ENCODE measurements at places on chromosomes 16 and 17.
A peak's percentile ranks its signal among the peaks of the same experiment; 100 is the strongest.

GRCh38 chr17:55660178-55660886 lies 62.3 kb downstream of the TMEM100 start:
- no peak for DNase-seq
- peaks cover 8% of the 10 kb centered on the region for H3K27me3 ChIP-seq
- H3K27ac ChIP-seq, result no peak overlapping the region
- no peaks in the 10 kb centered on the region for H3K36me3 ChIP-seq
- H3K4me1 ChIP-seq, result no peaks in the 10 kb centered on the region

DNA sequence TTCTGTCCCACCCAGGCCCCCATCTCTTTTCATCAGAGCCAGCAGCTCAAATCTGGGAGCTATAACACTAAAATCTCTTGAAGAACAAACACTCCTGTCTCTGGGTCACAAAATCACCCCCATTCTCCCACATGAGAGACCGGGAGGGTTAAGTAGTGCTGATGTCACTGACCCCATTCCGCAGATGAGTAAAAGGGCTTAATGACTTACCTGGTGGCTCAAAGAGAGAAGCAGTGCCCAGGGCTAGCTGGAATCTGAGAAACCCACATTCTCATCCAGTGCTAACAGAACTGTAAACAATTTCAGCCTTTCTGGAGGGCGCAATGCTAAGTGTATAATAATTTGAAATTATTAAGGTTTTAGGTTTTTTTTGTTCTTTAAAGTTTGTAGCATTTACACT lies 26.3 kb upstream of the LHX1 start:
- H3K4me1 ChIP-seq, result no peaks in the 10 kb centered on the region
- no peaks in the 10 kb centered on the region for H3K36me3 ChIP-seq
- peaks cover 44% of the 10 kb centered on the region for H3K27me3 ChIP-seq
- DNase-seq, result no peak
- H3K27ac ChIP-seq, result no peak overlapping the region

- H3K4me3 ChIP-seq, result no peak overlapping the region
- H3K36me3 ChIP-seq, result no peaks in the 10 kb centered on the region
- no peak for DNase-seq
These were observed 116.3 kb downstream of the SOX9 start for GRCh38 chr17:72236980-72237633.

GRCh38 chr16:79429381-79430190 lies 171.0 kb downstream of the MAF start:
- H3K27ac ChIP-seq, result no peak overlapping the region
- no peak overlapping the region for H3K4me3 ChIP-seq
- H3K36me3 ChIP-seq, result no peaks in the 10 kb centered on the region
- no peak for DNase-seq

DNA sequence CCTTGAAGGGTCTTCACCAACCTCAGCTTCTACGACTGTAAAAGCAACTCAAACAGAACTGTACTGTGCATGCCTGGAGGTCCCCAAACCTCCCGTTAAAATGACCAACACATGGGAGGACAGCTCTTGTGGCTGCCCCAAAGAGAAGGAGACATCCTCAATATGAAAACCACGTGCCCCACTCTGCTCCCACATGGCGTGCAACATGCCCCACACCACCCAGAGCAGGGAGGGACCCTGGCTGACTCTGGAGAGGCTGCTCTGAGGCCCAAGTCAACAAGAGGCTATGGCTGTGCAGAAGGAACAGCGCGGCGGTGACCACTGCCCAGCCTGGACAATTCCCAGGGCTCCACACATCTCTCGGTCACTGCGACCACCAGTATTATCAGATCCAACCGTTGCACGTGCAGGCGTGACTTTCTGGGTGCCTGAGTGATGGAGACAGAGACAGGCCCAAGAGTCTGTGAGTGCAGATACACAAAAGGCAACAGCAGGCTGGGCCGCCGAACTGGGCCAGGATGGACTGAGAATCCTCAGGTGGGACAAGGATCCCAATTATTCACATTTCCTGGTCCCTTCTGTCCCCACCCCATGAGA lies 1.4 kb downstream of the PLD6 start:
- H3K4me3 ChIP-seq, result peak overlapping the region; percentile 89
- DNase-seq, result no peak
- H3K27me3 ChIP-seq, result no peaks in the 10 kb centered on the region

GRCh38 chr17:36842963-36843558 lies 94.2 kb upstream of the LHX1 start:
- peaks cover 73% of the 10 kb centered on the region for H3K27me3 ChIP-seq
- no peak overlapping the region for H3K27ac ChIP-seq
- no peak for DNase-seq
- H3K4me3 ChIP-seq, result no peak overlapping the region
- no peaks in the 10 kb centered on the region for H3K36me3 ChIP-seq
- no peaks in the 10 kb centered on the region for H3K4me1 ChIP-seq

GRCh38 chr17:80751070-80751945 lies 206.7 kb downstream of the RPTOR start:
- no peak overlapping the region for H3K4me3 ChIP-seq
- no peak for DNase-seq
- peaks cover 59% of the 10 kb centered on the region for H3K4me1 ChIP-seq

DNA sequence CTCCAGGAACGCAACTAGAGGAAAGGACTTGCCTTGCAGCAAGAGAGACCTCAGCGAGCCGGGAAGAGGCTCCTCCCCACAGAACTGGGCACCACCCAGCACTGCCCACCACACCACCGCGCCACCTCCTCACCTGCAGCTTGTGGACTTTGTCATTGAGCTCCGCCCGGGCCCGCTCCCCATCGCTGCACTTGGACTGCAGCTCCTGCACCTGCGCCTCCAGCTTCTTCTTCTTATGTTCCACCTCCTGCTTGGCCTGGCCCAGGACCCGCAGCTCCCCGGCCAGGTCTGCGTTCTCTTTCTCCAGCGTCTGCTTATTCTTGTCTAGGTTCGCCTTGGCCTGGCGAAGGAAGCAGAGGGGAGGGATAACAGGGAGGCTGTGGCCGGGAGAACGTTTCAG lies 76.7 kb downstream of the NDE1 start:
- H3K27ac ChIP-seq, result no peak overlapping the region
- H3K4me1 ChIP-seq, result no peaks in the 10 kb centered on the region
- no peak overlapping the region for H3K4me3 ChIP-seq
- no peak for DNase-seq
- no peaks in the 10 kb centered on the region for H3K27me3 ChIP-seq
- peaks cover 32% of the 10 kb centered on the region for H3K36me3 ChIP-seq

- H3K36me3 ChIP-seq, result peaks cover 21% of the 10 kb centered on the region
- H3K27me3 ChIP-seq, result no peaks in the 10 kb centered on the region
- H3K4me3 ChIP-seq, result no peak overlapping the region
These were observed 6.3 kb downstream of the HSBP1 start for GRCh38 chr16:83813823-83814658.

DNA sequence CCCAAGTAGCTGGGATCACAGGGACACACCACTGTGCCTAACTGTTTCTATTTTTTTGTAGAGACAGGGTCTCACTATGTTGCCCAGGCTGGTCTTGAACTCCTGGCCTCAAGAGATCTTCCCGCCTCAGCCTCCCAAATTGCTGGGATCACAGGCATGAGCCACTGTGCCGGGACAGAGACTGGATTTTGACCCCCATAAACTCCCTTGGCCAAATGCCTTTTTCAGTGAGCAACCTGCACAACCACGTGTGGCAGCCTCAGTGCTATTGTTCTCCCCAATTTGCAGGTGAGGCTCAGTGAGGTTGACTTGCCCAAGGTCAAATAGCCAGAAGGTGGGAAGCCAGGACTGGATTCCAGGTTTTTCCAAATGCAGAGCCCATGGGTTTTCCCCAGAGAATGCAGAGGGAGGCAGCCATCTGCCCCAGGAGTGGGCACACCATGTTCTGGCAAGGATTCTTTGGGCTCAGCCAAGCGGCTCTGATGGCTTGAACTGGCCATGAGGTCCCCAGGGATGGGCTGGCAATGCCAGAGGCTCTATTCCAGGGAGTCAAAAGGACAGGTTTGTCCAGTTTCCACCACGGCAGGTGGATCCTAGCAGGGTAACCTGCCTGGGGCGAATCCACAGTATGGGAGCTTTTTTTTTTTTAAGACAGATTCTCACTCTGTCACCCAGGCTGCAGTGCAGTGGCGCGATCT lies 1.8 kb downstream of the IL27 start:
- H3K4me3 ChIP-seq, result no peak overlapping the region
- H3K27ac ChIP-seq, result no peak overlapping the region
- peaks cover 25% of the 10 kb centered on the region for H3K4me1 ChIP-seq
- H3K36me3 ChIP-seq, result peaks cover 6% of the 10 kb centered on the region

DNA sequence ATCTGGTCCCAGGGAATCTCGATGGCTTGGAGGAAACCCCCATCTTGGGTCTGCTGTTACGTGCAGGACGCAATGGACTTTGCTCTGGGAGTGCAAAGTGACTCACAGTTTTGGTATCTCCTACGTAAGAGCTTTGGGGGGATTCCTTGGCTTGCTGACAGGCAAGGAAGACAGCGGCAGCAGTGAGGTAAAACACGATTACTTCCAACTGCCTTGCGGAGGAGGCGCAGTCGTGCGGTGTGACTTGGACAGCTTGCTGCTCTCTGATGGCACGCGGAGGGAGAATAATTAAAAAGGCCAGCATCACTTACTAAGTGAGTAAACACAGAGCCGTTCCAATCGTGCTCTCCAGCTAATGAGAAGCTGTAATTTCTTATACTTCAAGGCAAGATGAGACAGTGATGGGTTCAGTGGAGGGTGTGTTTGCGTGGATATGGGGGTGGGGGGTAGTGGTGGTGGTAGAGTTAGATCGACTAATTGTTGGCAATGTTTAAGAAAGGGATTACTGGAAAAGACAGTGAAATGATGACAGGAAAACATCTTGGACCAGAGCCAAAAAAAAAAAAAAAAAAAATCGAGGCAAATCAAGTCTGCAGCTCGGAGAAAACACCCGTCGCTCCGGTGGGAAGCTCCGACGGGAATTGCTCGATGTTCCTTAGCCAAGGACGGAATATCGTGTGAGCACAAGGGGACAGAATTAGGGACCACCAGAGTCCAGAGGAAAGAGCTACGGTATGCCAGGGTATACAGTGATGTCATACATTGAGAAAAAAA lies 184.8 kb upstream of the ZFHX3 start:
- H3K27ac ChIP-seq, result no peak overlapping the region
- peaks cover 6% of the 10 kb centered on the region for H3K27me3 ChIP-seq
- no peak overlapping the region for H3K4me3 ChIP-seq
- H3K4me1 ChIP-seq, result no peaks in the 10 kb centered on the region
- DNase-seq, result no peak

GRCh38 chr17:75113798-75114551 lies 4.2 kb downstream of the ARMC7 start:
- peak overlapping the region; percentile 89 for H3K27ac ChIP-seq
- peaks cover 53% of the 10 kb centered on the region for H3K4me1 ChIP-seq
- peak; percentile 95 for DNase-seq

GRCh38 chr17:19737305-19738072 lies 10.6 kb downstream of the ALDH3A1 start:
- H3K4me1 ChIP-seq, result no peaks in the 10 kb centered on the region
- peaks cover 4% of the 10 kb centered on the region for H3K27me3 ChIP-seq
- no peak overlapping the region for H3K27ac ChIP-seq
- H3K4me3 ChIP-seq, result no peak overlapping the region

- DNase-seq, result no peak
- H3K27me3 ChIP-seq, result peaks cover 37% of the 10 kb centered on the region
- H3K4me1 ChIP-seq, result no peaks in the 10 kb centered on the region
- H3K4me3 ChIP-seq, result no peak overlapping the region
- no peak overlapping the region for H3K27ac ChIP-seq
These were observed 27.7 kb downstream of the SRL start for GRCh38 chr16:4214215-4214621.

- no peak for DNase-seq
- H3K4me3 ChIP-seq, result no peak overlapping the region
- peaks cover 2% of the 10 kb centered on the region for H3K4me1 ChIP-seq
- no peaks in the 10 kb centered on the region for H3K36me3 ChIP-seq
- H3K27ac ChIP-seq, result no peak overlapping the region
These were observed 71.6 kb downstream of the PGS1 start for GRCh38 chr17:78449983-78450595.

DNA sequence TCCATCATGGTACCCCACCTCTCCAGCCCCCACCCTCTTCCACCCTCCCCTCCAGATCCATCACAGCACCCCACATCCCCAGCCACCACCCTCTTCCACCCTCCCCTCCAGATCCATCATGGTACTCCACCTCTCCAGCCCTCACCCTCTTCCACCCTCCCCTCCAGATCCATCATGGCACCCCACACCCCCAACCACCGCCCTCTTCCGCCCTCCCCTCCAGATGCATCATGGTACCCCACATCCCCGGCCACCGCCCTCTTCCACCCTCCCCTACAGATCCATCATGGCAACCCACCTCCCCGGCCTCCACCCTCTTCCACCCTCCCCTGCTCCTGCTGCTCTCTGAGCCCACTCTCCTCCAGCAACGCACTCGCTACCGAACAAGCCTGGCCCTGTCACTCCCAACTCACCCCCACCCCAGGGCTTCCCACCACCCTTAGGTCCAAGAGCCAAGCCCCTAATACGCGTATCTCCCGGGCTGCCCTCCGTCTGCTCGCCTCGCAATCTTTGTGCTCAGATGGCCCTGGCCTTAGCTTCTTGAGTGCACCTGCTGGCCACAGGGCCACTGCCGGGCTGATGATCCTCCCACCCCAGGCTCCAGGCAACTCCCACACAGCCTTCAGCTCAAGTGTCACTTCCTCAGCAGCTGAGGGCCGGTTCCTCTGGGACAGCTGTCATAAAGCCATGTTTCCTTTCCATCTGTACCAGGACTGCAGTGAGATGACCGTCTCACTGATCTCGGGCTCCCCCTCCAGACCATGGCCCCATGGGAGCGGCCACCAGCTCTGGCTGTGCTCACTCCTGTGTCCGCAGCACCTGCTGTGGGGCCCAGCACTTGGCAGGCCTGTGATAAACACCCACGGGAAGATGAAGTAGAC lies 25.5 kb downstream of the KDM8 start:
- peaks cover 62% of the 10 kb centered on the region for H3K36me3 ChIP-seq
- peaks cover 3% of the 10 kb centered on the region for H3K27me3 ChIP-seq
- no peak overlapping the region for H3K4me3 ChIP-seq
- DNase-seq, result no peak
- H3K27ac ChIP-seq, result peak overlapping the region; percentile 49

- peaks cover 13% of the 10 kb centered on the region for H3K36me3 ChIP-seq
- no peaks in the 10 kb centered on the region for H3K4me1 ChIP-seq
- no peak overlapping the region for H3K27ac ChIP-seq
- no peaks in the 10 kb centered on the region for H3K27me3 ChIP-seq
- no peak for DNase-seq
These were observed 199.1 kb upstream of the C17orf78 start for GRCh38 chr17:37176723-37177122.

- no peaks in the 10 kb centered on the region for H3K27me3 ChIP-seq
- no peaks in the 10 kb centered on the region for H3K36me3 ChIP-seq
- no peaks in the 10 kb centered on the region for H3K4me1 ChIP-seq
- DNase-seq, result no peak
These were observed 1570.0 kb upstream of the GOT2 start for GRCh38 chr16:60304066-60304465.

GRCh38 chr17:75570034-75570676 lies 17.4 kb upstream of the MYO15B start:
- no peaks in the 10 kb centered on the region for H3K27me3 ChIP-seq
- H3K4me3 ChIP-seq, result no peak overlapping the region

- H3K27me3 ChIP-seq, result no peaks in the 10 kb centered on the region
- H3K4me1 ChIP-seq, result no peaks in the 10 kb centered on the region
These were observed 182.8 kb upstream of the HS3ST3A1 start for GRCh38 chr17:13784434-13785095.

All from activated naive CD4-positive, alpha-beta T cell treated with anti-CD3 and anti-CD28 coated beads, Interleukin-2, amount 10 ng/mL, durations not matched to agents 7 days and 5 days (primary cell).